ENCODE measurements at places on chromosomes 16 and 17.

- DNase-seq = no peak
Measured at GRCh38 chr16:73086108-73086507, 38.2 kb upstream of the ZFHX3 start.

DNA sequence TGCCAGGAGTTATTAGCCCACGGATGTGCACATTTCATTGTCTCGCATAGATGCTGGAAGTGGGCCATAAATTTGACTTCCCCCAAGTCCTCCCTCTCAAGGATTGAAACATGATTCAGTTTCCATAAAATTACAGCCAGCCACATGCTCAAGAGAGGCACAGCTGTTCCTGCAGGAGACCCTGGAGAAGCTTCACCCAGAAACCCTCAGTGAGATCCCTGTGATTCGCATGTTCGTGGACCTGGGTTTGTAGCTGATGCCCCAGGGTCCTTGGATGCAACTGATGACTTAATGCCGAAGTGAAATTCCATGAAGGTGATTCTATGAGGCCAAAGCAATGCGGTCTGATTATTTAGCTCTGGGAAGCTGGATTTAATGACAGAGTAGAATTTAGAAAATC is 24.7 kb upstream of the AQP8 start:
- DNase-seq = no peak

DNA sequence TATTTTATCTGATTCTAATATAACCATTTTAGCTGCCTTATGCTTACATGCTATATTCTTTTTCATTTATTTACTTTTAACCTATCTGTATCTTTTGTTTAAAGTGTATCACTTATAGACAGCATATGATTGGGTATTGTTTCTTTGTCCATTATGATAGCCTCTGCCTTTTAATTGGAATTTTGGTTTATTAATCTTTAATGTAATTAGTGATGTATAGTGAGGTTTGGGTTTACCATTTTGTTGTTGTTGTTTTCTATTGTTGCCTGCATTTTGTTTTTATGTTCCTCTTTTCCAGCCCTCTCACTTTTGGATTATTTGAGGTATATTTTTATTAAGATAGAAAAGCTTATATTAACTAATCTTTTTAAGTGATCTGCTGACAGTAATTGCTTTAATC is 59.4 kb downstream of the NLK start:
- DNase-seq = no peak

- DNase-seq = no peak
Measured at GRCh38 chr17:50189550-50190292, 11.7 kb downstream of the COL1A1 start.

DNA sequence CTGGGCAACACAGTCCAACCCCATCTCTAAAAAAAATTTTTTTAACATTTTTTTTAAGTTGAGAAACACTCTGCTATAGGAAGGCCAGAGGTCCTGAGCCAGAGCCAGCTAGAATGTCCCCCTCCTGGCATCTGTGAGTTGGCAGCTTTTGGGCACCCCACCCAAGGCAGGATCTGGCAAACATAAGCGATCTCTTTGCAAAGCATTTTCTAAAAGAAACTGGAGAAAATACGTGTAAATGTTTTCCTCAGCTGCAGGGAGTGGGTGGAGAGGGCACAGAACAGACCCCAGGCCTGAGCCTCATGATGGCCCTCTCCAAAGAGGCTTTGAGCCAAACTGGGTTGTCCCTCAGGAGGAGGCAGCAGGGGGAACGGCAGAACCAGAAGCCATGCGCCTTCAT is 11.7 kb downstream of the CAVIN1 start:
- no peak for DNase-seq

DNA sequence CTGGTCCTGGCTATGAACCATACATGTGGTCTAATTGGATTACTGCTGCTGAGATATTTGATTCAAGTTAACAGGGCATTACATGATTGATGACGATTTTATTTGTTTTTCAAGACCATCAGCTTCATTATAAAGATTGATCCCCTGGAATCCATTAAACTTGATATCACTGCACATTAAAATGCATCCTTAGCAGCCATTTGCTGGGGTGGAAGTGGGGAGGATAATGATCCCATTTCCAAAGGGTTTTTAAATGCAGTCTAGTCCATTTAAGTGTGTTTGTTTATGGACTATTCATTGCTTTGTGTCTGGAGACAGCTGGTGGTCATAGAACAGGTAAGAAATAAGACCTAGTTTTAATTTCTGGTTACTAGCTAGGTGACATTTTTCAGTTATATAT is 40.9 kb downstream of the ADAMTS18 start:
- DNase-seq = peak; percentile 11

- peak; percentile 79 for DNase-seq
Measured at GRCh38 chr17:29574732-29575510, 6.4 kb downstream of the TP53I13 start.

DNA sequence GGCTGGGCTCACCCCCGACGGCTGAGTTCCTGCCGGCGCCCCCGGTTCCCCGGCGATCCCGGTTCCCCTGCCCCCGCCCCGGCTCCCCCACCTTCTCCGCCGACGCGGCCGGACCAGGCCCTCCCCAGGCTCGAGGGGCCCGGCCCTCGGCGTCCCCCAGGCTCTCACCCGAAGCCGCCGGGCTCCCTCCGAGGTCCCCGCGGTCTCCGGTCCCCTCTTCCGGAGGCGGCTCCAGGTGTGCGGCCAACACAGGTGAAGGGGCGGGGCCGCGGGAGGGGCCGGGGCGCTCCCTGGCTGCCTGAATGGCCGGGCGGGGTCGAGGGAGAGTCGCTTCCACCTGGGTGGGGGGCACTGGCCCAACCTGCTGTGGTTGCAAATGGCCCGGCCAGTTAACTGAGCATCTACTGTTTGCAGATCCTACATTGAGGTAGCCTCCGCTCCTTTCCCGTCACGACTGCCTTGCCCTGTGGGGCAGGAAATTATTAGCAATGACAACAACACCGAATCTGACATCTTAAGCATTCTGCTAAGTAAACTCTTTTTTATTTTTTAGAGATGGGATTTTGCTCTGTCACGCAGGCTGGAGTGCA is at the start of gene BICDL2:
Gene BICDL2 (minus strand): TSS at position 219 of the 590 bp plus-strand sequence. CDS start 1,448 bp downstream, outside the sequence.
- DNase-seq = peak; percentile 73

DNA sequence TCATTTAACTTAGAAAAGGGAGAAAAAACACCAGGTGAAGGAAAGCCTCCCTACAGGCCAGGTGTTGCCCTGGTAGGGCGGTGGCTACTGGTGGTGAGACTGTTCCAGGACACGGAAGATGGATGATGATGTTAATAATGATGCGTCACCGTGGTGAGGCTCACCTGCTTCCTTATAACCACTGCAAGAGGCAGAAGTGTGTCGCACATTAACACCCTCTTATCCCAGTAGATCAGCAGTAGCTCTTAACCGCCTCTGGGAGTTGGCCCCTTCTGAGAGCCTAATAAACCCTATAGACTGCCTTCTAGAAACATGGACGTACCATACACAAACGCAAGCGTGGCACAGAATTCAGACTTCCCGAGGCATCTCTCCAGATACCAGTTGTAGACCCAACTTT is 7.8 kb downstream of the BFAR start:
- DNase-seq = peak; percentile 24

DNA sequence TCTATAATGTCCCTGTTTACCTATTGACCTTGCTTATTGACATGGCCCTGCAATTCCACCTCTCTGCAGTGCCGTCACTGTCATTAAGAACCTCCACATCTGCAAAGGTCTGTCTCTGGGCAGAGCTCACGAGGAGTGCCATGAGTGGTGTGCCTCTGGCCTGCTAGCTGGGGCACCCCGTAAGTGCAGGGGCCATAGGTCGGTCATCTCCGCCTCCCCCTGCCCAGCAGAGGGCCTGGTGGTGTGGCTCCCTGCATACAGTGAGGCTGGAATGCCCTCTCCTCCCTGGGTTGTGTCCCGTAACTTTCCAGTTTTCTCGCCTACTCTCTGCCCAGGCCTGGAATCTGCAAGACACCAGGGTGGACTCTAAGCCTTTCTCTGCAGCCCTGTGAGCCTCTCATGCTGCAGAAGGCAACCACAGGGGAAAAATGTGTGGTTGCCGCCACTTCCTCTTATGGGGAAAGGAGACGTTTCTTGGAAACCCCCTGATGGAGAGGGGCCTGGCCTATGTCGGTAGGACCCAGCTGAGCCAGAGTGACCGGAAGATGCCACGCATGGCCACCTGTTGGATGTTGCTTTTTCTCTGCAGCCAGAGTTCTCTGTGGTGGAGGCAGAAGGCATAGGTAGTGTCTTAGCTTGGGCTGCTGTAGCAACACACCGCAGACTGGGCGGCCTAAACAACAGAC is 2.7 kb upstream of the SNX20 start:
- DNase-seq = no peak

DNA sequence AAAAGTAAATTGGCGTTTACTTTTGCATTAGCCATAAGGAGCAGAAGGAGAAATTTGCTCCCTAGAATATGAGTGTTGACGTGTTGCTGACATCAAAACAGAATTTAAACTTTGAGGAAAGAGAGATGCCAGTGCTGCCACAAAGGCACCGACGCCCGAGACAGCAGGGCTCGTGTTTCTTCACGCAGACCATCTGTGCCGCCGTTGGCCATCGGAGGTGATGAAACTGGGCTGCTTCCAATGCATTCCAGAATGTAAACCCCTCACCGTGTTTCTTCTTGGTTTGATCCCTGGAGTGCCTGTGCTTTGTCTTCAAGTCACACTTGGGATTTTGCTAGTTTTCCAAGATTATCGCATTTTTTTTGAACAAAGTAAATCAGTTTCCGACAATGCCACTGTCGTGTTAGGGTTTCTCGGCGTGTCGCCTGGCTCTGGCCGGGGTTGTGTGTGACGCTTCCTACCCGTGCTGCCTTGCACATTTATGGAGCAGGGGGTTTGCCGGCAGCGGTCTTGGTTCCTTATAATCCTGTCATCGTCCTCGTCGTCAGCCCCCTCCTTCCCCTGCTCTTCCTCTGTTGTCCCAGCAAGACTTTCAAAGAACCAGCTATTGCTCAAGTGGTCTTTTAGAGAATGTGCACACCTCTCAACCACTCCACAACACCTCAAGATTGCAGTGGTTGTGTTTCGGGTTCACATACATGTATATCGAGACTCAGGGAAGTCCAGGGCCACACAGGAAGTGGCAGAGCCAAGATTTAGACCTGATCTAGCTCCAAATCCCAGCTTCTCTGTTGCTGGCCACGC is 103.9 kb downstream of the METRNL start:
- DNase-seq = no peak

- DNase-seq = peak; percentile 32
Measured at GRCh38 chr17:75738218-75738802, 17.1 kb downstream of the ITGB4 start.

DNA sequence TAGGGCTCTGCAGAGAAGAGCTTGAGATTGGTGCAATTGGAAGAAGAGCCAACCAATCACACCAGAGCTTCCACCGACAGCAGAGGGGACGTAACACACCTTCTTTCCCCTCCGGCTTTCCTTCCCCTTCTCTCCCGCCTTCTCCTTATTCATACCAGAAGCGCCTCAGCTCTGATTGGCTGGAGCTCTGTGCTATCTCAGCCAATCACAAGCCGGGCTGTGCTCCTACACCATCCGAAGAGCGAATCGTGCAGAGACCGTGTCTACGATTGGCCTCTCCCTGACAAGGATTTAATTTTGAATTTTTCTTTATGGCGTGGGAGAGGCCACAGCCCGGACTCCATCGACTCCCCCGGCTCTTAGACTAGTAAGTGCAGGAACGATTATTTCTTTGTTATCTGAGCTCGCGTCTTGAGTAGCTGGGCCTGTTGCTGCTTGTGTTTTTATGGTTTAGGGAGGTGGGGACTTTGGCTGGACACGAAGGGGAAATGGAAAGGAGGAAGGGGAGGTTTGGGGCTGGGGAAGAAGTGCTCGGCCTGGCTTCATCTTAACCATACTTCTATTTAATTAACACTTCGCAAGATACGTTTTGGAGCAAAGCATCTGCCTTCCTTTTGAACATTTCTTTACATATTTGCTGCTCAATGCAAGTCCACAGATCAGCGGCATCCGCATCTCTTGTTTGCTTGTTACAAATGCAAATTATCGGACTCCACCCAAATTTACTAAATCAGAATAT is at the start of gene PRR11:
Gene PRR11 (plus strand): TSS at position 308 of the 739 bp plus-strand sequence. CDS start 14,007 bp downstream, outside the sequence.
- DNase-seq = peak; percentile 100

- DNase-seq = no peak
Measured at GRCh38 chr17:61376931-61377838, 22.5 kb upstream of the TBX2 start.

GRCh38 chr17:33038740-33039139 is 47.1 kb downstream of the SPACA3 start:
- DNase-seq = peak; percentile 27

All from DMS53 (cell line).